GM23248 (cell line): ENCODE measurements at places on chromosomes 6 and 20. TPM values are rescaled to one million over a fixed set of nuclear protein-coding genes. Genes with fewer than 3 reads are reported as not detected.

DNA sequence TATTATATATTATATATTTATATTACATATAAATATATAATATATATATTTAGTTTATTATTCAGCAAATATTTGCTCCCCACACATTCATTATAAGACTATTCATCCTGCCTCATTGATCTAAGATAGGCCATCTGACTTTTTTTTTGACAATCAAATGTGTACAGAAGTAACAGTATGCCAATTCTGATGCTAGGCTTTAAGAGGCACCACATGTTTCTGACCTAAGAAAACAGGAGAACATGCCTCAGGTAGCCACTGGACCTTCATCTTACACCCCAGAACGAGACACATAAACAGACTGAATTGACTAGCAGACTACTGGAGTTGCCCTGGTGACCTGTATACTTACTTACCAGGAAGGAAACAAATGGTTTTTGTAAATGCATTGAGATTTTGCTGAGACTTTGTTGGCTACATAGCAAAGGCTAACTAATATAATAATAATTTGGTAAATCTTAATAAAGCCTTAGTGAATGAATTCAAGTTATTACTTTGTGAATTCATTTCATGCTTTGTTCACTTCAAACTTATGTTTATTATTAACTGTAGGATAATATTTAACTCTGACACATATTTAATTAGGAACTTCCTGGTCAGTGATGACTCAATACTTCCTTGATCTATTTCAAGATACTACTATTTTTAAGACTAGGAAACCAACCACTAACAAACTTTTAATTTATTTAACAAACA lies 13.4 kb upstream of the MYO6 start:
- no peak overlapping the region for H3K4me3 ChIP-seq
- H3K4me1 ChIP-seq = peaks cover 11% of the 10 kb centered on the region
- no peaks in the 10 kb centered on the region for H3K36me3 ChIP-seq
- peak overlapping the region; percentile 54 for H3K27ac ChIP-seq
- DNase-seq = peak; percentile 74
- no peaks in the 10 kb centered on the region for H3K27me3 ChIP-seq

- no peaks in the 10 kb centered on the region for H3K4me1 ChIP-seq
- no peaks in the 10 kb centered on the region for H3K36me3 ChIP-seq
- H3K27ac ChIP-seq = no peak overlapping the region
- no peaks in the 10 kb centered on the region for H3K27me3 ChIP-seq
- DNase-seq = peak; percentile 6
- no peak overlapping the region for H3K4me3 ChIP-seq
Measured at GRCh38 chr6:68572525-68572924, 62.6 kb upstream of the ADGRB3 start.

Gene VSX1
- total RNA-seq = not detected in 2 replicates

GRCh38 chr6:74671558-74672025 lies 534.3 kb downstream of the COL12A1 start:
- H3K4me1 ChIP-seq = peaks cover 20% of the 10 kb centered on the region
- H3K4me3 ChIP-seq = peak overlapping the region; percentile 23
- H3K36me3 ChIP-seq = no peaks in the 10 kb centered on the region
- H3K27ac ChIP-seq = peak overlapping the region; percentile 81
- DNase-seq = peak; percentile 94

DNA sequence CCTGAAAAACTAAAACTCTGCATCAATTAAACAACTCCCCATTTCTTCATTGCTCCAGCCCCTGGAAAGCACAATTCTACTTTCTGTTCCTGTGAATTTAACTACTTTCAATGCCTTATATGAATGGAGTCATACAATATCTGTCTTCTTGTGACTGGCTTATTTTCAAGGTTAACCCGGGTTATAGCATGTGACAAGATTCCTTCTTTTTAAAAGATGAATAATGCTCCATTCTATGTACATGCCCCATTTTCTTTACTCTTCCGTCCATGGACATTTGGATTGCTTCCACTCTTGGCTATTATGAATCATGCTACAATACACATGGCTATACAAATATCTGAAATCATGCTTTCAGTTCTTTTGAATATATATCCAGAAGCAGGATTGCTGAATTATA lies 334.9 kb upstream of the ID4 start:
- DNase-seq = no peak
- no peak overlapping the region for H3K4me3 ChIP-seq
- H3K36me3 ChIP-seq = no peaks in the 10 kb centered on the region
- H3K27me3 ChIP-seq = no peaks in the 10 kb centered on the region

GRCh38 chr6:27872642-27873020 lies 39.6 kb downstream of the OR2B2 start:
- H3K27ac ChIP-seq = peak overlapping the region; percentile 92
- no peaks in the 10 kb centered on the region for H3K27me3 ChIP-seq
- peak overlapping the region; percentile 82 for H3K4me3 ChIP-seq
- no peak for DNase-seq
- H3K4me1 ChIP-seq = no peaks in the 10 kb centered on the region

DNA sequence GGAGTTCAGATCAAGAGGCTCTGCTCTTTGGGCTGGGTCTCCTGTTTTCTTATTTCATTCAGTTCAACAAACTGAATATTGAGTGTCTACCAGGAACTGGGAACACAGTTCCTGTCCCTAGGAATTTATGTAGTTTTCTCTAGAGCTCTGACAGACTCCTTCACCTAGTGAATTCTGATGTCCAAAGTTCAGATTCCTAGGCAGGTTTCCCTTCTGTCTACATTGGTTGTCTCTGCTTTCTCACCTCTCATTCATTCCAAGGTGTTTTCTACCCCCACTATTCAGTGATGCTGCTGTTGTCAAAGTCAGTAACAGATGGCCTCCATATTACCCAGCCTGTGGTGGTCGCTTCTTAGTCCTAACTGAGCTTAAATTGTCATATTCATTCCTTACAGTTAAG lies 4.4 kb downstream of the SMIM13 start:
- H3K4me1 ChIP-seq = 0 out of 2 replicates have a peak, but pooled peaks cover 12% of the 10 kb centered on the region
- no peaks in the 10 kb centered on the region for H3K27me3 ChIP-seq
- DNase-seq = no peak
- H3K36me3 ChIP-seq = no peaks in the 10 kb centered on the region

Gene KIF3B
- 25.9 and 28.3 TPM in 2 replicates for total RNA-seq

DNA sequence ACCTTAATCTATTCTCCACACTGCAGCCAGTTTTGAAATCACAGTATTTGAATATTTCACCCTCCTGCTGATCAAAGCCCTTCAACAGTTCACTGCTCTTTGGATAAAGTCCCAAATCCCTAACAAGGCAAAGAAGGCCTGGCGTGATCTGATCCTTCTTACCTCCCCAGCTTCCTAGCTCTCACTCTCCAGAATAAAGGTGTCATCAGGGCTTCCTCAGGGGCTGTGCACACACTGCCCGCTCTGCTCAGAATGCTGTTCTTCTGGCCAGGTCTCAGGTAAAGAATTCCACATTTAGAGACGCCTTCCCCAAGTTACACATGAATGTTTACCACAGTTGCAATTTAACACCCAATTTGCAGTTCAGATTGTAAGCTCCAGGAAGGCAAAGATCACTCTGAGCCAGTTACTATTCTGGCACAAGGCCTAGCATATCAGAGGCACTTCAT lies 58.9 kb upstream of the MCM9 start:
- no peak overlapping the region for H3K4me3 ChIP-seq
- H3K36me3 ChIP-seq = no peaks in the 10 kb centered on the region
- H3K4me1 ChIP-seq = no peaks in the 10 kb centered on the region
- H3K27me3 ChIP-seq = no peaks in the 10 kb centered on the region
- DNase-seq = no peak

- H3K4me3 ChIP-seq = no peak overlapping the region
- peaks cover 10% of the 10 kb centered on the region; the same call in 1 of the 2 replicates for H3K27me3 ChIP-seq
- no peak overlapping the region for H3K27ac ChIP-seq
- H3K4me1 ChIP-seq = peaks cover 10% of the 10 kb centered on the region
Measured at GRCh38 chr20:63854069-63854765, 7.1 kb upstream of the ABHD16B start.

Gene BPI
- not detected in 2 replicates for total RNA-seq

- no peaks in the 10 kb centered on the region for H3K4me1 ChIP-seq
- no peaks in the 10 kb centered on the region for H3K36me3 ChIP-seq
- no peak overlapping the region for H3K4me3 ChIP-seq
Measured at GRCh38 chr6:50836231-50836630, 17.6 kb downstream of the TFAP2B start.

- H3K36me3 ChIP-seq = no peaks in the 10 kb centered on the region
- H3K27ac ChIP-seq = no peak overlapping the region
- H3K4me1 ChIP-seq = peaks cover 11% of the 10 kb centered on the region
Measured at GRCh38 chr6:151719070-151719469, 88.4 kb upstream of the ESR1 start.

DNA sequence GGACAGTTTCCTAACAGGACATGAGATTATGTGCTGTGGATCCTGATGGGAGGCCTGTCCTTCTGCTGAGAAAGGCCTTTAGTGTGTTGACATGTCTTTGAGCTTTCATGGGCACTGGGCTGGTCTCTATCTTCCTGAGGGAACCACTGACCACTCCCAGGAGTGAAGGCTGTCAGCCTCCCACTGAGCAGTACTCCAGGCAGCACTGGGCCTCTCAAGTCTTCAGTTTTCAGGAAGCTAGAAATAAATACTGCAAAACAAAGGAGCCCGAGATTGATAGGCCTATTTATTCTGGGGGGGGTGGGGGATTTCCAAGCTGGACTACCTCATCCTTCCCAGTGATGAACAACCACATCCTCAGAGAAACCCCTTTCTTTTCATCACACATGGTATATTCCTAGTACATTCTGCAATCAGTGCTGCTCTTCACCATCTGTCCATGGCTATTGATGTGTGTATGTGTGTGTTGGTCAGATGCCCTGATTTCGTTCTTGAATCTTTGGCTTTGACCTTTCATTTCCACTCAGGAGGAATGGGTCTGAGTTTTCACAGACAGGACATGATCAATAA lies 180.9 kb upstream of the SPTLC3 start:
- DNase-seq = no peak
- H3K4me3 ChIP-seq = no peak overlapping the region
- H3K27me3 ChIP-seq = no peaks in the 10 kb centered on the region
- H3K27ac ChIP-seq = no peak overlapping the region
- no peaks in the 10 kb centered on the region for H3K36me3 ChIP-seq

GRCh38 chr20:33709398-33709797 lies 10.7 kb downstream of the PXMP4 start:
- no peaks in the 10 kb centered on the region for H3K36me3 ChIP-seq
- H3K4me1 ChIP-seq = no peaks in the 10 kb centered on the region
- H3K4me3 ChIP-seq = no peak overlapping the region
- H3K27ac ChIP-seq = no peak overlapping the region

Gene LBP
- not detected in 2 replicates for total RNA-seq

DNA sequence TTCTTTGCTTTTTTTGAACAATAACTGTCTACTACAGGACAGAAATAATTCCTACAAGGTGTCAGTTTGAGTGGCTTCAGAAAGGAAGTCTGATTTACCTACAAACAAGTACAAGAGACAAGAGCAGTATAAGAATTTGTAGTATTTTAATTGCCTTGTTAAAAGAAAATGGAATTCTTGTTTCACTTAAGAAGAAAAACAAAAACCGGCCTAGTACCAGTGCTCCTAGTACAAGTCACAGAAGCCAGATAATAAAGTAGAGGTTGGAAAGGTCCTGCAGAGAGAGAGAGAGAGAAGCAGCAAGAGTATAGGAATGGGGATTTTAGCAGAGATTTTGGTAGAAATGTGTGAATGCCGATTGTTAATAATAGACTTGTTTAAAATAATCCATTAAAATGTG lies 6.4 kb downstream of the TAB2 start:
- no peaks in the 10 kb centered on the region for H3K36me3 ChIP-seq
- H3K4me1 ChIP-seq = peaks cover 42% of the 10 kb centered on the region
- no peak overlapping the region for H3K27ac ChIP-seq
- H3K4me3 ChIP-seq = no peak overlapping the region
- no peaks in the 10 kb centered on the region for H3K27me3 ChIP-seq

Gene TAGAP
- total RNA-seq = not detected in 2 replicates

Gene CD93
- total RNA-seq = not detected in 2 replicates

Gene IRAK1BP1
- total RNA-seq = 4.2 and 4.6 TPM in 2 replicates

GRCh38 chr6:53309059-53309900 lies 39.5 kb downstream of the ELOVL5 start:
- peaks cover 47% of the 10 kb centered on the region; the same call in 1 of the 2 replicates for H3K4me1 ChIP-seq
- no peaks in the 10 kb centered on the region for H3K36me3 ChIP-seq
- no peak overlapping the region for H3K4me3 ChIP-seq
- no peaks in the 10 kb centered on the region for H3K27me3 ChIP-seq
- peak; percentile 54 for DNase-seq
- no peak overlapping the region for H3K27ac ChIP-seq

DNA sequence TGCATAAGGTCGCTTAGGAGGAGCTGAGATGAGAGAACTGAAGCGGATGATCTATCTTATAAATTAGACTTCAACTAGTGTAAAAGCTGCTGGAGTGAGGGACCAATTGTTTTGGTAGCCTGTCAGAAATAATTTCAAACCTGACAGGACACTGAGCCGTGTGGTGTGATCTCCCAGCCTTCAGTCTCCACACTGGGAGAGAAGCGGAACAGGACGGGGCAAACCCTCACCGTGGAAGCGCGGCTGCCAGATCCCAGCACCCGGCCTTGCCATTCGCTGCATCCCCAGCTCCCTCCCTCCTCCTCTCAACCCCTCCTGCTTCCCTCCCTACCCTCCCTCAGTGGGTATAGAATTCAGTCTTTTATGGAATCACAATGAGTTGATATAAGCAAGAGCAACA lies 900.1 kb upstream of the SLC35B3 start:
- no peak overlapping the region for H3K4me3 ChIP-seq
- H3K27ac ChIP-seq = no peak overlapping the region
- H3K4me1 ChIP-seq = no peaks in the 10 kb centered on the region
- no peak for DNase-seq

DNA sequence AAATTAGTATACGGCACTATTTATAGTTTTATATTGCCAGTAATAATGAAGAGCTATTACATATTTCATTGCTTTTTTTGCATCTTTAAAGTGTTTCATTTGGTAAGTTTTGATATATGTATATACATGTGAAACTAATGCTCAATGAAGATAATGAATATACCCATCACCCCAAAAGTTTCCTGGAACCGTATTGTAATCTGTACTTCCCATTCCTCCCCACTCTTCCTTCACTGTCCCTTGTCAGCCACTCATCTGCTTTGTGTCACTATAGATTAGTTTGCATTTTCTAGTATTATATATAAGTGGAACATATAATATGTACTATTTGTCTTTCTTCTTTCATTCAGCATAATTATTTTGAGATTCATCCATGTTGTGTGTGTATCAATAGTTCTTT lies 10.3 kb upstream of the TBC1D32 start:
- H3K36me3 ChIP-seq = no peaks in the 10 kb centered on the region
- no peaks in the 10 kb centered on the region for H3K4me1 ChIP-seq
- no peak overlapping the region for H3K27ac ChIP-seq
- no peak for DNase-seq
- H3K27me3 ChIP-seq = no peaks in the 10 kb centered on the region

DNA sequence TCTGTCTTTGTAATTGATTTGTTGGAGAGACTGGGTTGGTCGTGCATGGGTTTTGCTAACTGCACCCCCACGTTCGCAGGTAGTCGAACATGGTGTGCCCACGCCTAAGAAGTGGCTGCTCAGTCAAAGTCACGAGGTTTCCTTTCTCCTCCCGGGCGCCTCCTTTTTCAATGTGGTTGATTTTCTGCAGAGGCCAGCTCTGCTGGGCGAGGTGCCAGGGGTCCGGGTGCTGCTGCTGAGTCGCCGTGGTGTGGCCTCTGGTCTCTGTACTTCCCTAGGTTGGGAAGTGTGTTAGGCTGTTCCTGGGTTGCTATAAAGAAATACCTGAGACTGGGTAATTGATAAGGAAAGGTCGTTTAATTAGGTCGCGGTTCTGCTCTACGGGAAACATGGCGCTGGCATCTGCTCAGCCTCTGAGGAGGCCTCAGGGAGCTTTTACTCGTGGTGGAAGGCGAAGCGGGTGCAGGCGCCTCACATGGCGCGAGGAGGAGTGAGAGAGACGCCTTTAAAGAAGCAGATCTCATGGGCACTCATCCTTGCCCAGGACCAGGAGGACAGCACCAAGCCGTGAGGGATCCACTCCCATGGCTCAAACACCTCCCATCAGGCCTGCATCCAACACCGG lies 14.1 kb downstream of the OSBPL2 start:
- no peak overlapping the region for H3K27ac ChIP-seq
- H3K27me3 ChIP-seq = no peaks in the 10 kb centered on the region
- DNase-seq = no peak
- no peaks in the 10 kb centered on the region for H3K4me1 ChIP-seq
- no peaks in the 10 kb centered on the region for H3K36me3 ChIP-seq
- no peak overlapping the region for H3K4me3 ChIP-seq

Gene ZBTB46
- 1.9 and 3.9 TPM in 2 replicates for total RNA-seq
